ENCODE measurements at places on chromosomes 7 and 10.

GRCh38 chr10:112565434-112566053, 118.5 kb downstream of the VTI1A start:
- DNase-seq: no peak

- DNase-seq: no peak
Measured at GRCh38 chr7:23210506-23210905, 28.7 kb downstream of the NUP42 start.

DNA sequence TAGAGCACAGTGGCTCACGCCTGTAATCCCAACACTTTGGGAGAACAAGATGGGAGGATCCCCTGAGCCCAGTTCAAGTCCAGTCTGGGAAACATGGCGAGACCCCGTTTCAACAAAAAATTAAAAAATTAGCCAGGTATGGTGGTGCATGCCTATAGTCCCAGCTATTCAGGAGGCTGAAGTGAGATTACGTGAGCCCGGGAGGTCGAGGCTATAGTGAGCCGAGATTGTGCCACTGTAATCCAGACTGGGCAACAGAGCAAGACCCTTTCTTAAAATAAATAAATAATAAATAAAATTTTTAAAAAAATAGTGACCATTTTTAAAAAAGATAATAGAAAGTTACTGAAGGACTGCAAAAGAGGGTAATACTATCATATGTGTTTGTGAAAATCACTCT, 28.8 kb downstream of the MTPAP start:
- no peak for DNase-seq

- peak; percentile 34 for DNase-seq
Measured at GRCh38 chr10:43781480-43782361, 133.0 kb upstream of the ZNF32 start.

DNA sequence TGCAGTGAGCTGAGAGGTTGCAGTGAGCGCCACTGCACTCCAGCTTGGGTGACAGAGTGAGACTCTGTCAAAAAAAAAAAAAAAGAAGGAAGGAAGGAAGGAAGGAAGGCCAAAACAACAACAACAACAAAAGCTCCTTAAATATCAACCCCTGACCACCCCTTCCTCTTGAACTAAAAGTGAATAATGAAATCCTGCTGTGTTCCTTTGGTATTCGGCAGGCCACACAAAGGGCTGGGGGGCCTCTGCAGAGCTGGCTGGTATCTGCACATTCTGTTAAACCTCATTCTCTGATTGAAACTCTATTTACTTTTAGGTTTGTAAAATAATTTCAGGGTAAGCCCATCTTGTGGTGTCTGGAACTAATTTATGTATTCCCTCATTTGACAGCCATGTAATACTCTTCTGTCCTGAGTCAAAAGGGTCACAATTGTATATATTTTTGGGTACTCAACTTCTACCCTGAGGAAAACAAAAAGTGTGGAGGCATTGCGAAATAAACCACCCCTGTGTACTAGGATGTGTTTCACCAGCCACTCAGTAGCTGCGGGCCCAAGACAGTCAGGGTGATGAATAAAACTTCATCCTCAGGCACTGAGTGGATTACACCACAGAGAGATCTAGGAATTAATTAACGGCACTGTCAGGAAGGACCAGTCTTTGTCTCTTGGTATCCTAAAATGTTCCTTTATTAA, 446.4 kb upstream of the PFKP start:
- no peak for DNase-seq

- DNase-seq: no peak
Measured at GRCh38 chr7:111730476-111731300, 168.4 kb upstream of the IMMP2L start.

DNA sequence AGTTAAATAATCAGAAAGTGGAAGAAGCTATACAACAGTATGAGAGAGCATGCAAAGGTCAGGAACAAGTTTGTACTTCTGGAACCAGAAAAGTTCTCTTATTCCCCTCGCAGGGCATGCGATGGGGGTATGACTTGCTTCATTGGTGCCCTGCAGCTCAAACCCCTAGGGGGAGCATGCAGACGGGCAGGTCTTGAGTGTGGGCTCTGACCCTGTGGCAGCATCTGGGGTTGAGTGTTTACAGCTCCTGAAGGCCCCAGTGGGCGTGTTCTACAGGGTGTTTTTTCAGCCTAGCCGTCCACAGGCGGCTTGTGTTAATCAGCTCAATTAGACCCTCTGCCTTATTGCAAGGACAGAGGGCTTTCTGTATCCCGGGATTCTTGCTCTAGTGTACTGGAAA, 44.5 kb downstream of the KIF20B start:
- no peak for DNase-seq

DNA sequence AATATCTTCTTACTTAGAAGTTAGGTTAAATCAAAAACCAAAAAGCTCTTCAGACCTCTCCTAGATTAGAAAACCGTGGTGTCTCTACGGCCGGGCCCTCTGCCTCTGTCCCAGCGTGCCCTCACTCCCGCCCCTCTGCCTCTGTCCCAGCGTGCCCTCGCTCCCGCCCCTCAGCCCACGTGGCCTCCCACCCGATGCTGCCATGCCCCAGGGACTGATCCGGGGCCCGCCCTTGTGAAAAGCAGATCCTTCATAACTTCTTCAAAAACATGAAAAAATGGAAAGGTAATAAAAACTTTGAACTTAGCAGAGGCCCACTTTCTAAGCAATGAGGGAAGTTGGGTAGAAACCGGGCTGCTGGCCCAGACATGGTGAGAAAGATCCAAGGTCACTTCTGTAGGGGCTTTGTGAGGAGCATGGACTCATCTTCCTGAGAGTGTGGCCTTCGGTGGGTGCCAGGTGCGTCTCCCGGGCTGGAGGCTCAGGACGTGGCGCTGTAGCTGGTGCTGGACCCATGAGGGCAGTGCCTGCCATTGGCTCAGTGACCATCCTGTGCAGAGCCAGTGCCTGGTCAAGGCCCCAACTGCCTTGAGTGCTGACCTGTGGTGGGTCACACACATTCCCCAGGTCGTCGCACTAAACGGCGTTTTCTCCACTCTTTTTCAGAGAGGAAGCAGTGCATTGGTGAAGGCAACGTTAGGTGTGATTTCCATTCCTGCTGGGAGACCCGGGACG, 4.9 kb upstream of the DPYSL4 start:
- no peak for DNase-seq
